Esophagus squamous epithelium (tissue), 5 donors: ENCODE measurements at places on chromosomes 11 and 22. TPM values are rescaled to one million over a fixed set of nuclear protein-coding genes. Genes with fewer than 3 reads are reported as not detected.

The TMEM191B gene
- 0.12 TPM for total RNA-seq

The SLC17A6 gene
- not detected for total RNA-seq

GRCh38 chr11:8213376-8213775, 44.6 kb upstream of the RIC3 start:
- DNase-seq: no peak

DNA sequence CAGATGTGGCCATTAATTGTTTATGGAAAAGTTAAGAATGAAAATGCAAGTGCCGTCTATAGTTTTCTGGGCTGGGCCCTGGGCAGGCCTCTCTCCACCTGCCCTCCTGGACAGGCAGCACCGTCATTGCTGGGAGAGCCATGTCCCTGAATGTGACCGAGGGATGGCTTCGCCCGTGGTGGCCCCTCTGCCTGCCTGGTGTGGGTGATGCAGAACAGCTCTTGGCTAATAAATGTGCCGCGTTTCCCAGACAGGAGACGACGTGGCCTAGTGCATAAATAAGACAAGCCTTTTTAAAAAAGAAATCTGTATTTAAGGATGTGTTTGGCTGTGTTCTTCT, 407.3 kb downstream of the TBC1D22A start:
- no peak for DNase-seq

- no peak for DNase-seq
Measured at GRCh38 chr22:26377170-26377830, 51.8 kb upstream of the ASPHD2 start.

DNA sequence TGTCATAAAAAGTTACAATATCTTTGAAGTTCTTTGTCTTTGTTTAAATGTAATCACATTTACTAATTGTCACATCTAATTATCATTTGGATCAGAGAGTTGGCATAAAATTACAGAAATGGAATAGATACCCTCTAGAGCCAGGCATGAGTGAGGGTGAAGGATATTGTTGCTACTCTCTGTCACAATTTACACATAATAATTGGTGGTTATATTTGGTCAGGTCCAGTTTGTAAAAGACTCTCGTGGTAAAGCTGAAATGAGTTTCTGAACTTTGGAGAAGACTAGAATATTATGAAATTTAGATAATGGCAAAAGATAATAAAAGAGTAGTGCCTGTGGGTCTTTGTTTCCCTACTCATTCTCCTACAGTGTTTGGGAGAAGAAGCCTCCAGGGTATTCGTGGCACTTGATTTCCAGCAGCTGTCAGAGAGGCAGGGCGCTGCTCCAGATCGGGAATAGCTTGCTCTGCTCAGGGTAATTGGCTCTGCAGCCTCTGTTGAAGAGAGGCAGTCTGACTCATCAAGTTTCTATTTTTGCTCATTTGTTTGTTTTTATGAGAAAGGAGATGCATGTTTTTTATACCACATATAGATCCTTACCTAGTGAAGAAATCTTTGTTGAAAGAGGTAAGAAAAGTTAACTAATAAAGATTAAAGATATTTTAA, 349.9 kb downstream of the CNTN5 start:
- DNase-seq: no peak

- DNase-seq: no peak
Measured at GRCh38 chr11:110392056-110392455, 37.7 kb upstream of the FDX1 start.

GRCh38 chr11:101718402-101718801, 134.6 kb upstream of the TRPC6 start:
- DNase-seq: no peak

- no peak for DNase-seq
Measured at GRCh38 chr11:69022260-69022659, 9.2 kb upstream of the MRGPRF start.

GRCh38 chr22:43127166-43127908, 15.9 kb downstream of the MCAT start:
- no peak for DNase-seq

DNA sequence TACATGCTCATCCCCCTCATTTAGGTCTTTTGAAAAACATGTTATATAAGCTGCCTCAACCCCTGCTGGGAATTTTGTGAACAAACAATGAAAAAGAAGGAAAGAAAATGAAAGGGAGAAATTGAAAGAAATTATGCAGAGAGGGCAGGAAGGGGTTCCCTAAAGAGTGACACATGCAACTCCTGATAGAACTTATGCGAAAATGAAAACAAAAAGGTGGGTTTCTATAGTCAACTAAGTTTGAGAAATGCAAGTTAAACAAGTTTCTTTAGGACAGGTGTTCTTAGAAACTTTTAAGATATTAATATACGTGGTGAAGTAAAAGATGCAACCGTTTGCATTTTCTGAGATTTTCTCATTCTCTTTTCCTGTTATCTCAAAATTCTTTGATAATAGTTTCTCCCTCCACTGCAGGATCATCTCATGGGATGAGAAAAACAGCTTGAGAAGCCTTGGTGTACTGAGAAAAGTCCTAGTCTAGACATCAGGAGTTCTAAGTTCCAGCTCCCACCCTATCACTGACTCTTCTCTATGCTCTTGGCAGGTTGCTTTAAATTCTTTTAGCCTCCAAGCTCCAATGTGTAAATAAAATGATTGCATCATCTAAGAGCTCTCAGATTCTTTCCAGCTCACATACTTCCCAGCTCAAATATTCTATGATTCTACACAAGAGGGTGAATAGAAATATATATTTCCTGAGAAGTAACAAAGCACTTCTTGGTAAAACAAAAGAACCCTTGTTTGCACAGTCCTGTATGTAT, 109.2 kb downstream of the FAM76B start:
- no peak for DNase-seq

DNA sequence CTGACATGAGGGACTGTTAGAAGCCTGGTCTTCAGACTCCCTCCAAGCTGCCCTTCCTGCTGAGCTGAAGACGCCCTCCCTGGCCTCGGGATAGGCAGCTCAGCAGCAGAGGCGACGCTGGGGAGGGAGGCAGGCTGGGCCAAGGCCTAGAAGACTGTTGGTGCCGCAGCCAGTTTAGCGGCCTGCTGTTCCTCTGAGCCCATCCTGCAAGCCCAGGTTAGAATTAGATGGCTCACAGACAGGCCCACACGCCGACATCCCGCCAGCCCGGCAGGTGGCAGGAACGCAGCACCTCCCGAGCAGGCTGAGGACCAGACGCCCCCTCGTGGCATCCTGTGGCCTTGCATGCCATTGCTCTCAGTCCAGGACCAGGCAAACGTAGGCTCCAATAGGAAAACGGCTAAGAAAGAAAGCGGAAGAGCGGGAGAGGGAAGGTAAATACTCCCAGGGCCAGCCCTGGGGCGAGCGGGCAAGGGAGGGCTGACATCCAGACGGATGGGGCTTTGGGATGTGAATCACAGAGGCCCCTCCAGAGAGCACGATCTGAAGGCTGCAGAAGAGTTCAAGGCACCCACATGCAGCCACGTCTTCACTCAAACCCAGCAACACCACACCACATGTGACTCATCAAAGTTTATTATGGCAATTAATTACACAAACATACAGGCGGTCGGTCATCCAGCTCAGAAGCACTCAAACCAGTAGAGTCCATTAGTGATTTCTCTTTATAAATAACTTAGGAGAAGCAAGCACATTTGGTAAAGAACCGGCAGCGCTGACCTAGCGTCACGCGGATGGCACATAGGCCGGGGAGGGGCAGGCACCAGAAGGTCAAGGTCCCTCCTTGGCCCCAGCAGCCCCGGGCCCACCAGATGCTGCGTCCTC, 27.6 kb downstream of the CD5 start:
- no peak for DNase-seq

- DNase-seq: no peak
Measured at GRCh38 chr11:15849257-15849656, 507.1 kb downstream of the SOX6 start.
